Right cardiac atrium (tissue), 5 donors: ENCODE measurements at places on chromosomes 6 and 20. TPM values are rescaled to one million over a fixed set of nuclear protein-coding genes. Genes with fewer than 3 reads are reported as not detected.

DNA sequence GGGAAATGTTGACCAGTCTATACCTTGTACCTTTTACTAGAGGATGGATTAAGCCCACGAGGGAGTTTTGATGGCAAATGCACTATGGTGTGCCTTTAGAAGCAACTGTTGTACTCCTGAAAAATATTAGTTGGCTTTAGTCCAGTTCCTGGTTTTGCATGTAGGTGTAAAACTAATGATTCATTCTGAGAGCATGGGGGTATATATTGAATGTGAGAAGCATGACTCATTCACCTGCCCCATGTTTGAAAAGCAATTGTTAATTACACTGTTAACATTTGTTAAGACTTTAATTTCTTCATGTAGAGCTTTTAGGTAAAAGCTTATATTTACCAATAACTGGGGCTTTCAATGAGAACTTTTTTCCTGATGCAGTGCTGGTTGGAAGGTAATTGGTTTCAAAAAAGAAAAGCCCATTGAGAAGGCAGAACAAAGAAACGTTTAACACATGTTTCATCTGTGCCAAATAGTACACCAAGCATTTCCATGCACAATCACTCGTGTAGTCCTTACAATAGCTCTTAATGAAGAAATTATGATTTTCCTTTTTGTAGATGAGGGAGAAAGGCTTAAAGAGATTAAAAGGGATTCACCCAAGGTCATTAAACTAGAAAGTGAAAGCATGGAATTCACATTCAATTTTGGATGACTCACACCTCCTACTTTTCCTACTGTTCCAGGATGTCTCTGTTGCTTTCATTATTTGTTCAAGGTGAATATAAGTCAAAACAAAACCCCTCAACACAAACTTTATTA lies 134.1 kb downstream of the CCDC170 start:
- no peak for DNase-seq

GRCh38 chr20:34528921-34529297 lies 12.7 kb downstream of the DYNLRB1 start:
- no peak for DNase-seq

DNA sequence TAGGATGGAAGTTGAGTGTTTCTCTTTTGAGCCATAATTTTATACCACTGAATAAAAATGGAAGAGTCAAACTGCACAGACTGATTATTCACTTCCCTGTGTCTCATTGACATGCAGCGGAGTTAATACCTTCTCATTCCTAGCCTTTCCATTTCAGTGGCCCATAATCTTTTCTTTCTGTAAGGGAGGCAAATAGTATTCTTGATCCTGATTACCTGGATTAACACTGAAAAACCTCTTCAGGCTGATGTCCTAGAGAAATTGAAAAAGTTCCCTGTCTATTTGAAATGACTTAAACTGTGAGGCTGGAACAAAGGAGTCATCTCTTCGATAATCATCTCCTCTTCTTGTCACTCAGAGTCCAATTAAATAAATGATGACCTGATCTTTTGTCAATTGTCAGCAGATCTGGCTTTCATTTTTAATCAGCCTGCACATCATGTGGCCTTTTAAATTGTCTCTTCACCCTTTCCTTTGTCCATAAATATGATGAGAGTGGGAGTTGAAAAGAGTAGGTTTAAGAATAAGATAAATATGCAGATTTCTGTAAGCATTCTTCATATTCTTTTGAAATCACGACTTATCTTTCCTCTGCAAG lies 713.0 kb downstream of the EPM2A start:
- DNase-seq, result no peak

DYNLRB1 gene
- total RNA-seq, result 163 TPM

GRCh38 chr6:14655201-14656061 lies 537.9 kb downstream of the CD83 start:
- DNase-seq, result no peak

SLC12A5 gene
- total RNA-seq, result 2.2 TPM

DNA sequence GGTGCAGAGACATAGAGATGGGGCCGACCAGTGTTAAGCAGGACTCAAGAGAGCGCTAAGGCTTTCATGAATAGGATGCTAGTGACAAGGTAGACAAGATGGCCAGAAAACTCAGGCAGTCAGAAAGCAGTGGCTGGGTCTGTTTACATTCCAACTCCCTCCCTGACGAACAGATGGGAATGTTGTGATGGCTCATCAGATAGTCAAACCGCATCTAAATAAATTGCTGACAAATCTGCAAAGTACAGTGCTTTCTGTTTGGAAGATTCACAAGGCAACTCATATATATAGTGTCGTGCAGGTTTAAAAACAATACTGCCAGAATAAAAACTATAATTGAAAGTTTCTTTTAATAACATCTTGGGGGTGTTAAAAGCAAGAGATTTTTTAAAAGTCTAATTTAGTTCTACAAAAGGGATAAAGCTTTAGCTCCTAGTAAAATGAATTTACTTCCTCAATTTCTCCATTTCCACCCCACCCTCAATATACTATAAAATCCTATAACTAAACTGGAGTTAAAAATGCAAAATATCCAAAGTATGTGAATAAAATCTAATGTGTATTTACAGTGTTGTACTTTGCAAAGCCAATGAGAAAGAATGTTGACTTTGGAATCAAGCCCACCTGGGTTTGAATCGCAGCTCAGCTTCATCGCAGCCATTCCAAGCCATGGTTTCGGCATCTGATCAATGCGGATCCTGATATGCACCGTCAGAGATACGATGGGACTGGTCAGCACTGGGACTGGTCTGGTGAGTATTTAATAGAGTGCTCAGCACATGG lies 247.3 kb upstream of the PDE10A start:
- no peak for DNase-seq

- no peak for DNase-seq
Observed at GRCh38 chr20:57676589-57677583, 32.9 kb downstream of the PMEPA1 start.

DNA sequence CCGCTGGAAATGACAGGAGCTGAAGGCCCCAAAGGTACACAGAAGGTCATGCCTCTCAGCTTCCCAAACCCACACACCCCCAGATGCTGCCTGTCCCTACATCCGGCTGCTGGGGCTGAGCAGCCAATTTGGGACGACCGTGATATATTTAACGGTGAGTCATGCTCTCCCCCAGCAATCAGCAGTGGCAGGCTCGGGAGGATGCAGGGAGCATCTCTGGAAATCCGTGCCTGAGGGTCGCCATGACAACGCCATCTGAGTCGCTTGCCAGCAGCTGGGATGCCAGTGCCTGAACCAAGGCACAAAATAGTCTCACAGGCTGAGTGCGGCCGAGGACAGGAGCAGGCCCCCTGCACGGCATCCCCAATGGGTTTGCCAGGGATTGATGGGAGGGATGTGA lies 57.9 kb downstream of the KCNB1 start:
- DNase-seq, result no peak

GRCh38 chr6:133918208-133918930 lies 29.5 kb downstream of the TCF21 start:
- no peak for DNase-seq

- no peak for DNase-seq
Observed at GRCh38 chr6:128918886-128919285, 35.9 kb downstream of the LAMA2 start.

GRCh38 chr6:108442770-108443520 lies 117.8 kb upstream of the FOXO3 start:
- DNase-seq, result no peak

DNA sequence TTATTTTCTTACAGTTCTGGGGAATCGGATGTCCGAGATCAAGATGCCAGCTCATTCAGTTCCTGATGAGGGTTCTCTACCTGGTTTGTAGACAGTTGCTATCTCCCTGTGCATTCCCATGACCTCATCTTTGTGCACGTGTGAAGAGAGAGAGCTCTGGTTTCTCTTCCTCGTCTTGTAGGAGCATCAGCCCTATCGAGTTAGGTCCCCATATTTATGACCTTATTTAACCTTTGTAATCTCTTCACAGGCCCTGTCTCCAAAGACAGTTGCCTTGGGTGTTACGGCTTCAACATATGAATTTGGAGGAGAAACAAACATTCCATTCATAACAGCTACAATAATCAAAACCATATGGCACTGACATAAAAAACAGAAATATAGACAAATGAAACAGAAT lies 455.3 kb downstream of the HACE1 start:
- DNase-seq, result no peak

GRCh38 chr6:23301556-23301955 lies 732.2 kb downstream of the HDGFL1 start:
- no peak for DNase-seq

MARCKS gene
- total RNA-seq, result 28.9 TPM

COL9A3 gene
- total RNA-seq, result 4.3 TPM

- DNase-seq, result no peak
Observed at GRCh38 chr6:7053125-7053774, 54.5 kb upstream of the RREB1 start.

OR2B6 gene
- total RNA-seq, result not detected

GRCh38 chr6:111832833-111833418 lies 40.3 kb downstream of the FYN start:
- no peak for DNase-seq

DNA sequence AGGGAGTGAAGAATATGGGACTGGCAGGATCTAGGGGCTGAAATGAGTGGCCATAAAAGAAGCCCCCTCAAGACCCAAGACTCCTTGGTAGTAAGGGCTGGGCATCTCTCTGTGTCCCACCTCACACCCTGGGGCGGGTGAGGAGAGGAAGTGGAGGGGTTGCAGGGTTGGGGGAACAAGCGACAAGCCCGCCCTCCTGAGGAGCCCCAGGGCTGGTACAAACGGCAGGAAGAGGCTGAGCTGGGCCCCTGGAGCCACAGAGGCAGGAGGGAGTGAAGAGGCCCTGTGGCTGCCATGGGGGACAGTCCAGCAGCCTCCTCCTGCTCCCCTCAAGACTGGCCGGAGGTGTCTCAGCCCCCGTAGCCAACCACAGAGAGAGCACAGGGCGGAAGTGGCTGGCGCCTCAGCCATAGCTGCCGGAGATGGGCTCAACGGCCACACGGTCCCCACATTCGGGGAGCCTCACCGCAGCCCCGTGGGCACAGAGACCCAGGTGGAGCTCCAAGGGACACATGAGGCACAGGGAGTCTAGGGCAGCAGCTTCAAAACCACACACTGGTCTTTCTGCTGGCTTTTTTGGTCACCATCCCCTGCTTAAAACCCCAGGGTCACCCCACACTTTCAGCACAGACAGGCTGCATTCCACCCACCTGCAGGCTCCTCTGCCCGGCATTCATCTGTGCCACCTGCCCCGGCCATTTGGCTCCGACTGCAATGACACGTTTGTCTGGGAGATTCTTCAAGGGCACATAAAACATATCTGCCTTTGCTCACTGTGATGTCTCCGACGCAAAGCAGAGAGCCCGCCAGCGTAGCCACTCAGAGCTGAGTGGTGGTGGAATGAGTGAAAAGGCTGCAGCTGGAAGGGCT lies 524 bp downstream of the C20orf203 start:
- no peak for DNase-seq

- no peak for DNase-seq
Observed at GRCh38 chr6:7241709-7242645, 71.0 kb downstream of the SSR1 start.

DNA sequence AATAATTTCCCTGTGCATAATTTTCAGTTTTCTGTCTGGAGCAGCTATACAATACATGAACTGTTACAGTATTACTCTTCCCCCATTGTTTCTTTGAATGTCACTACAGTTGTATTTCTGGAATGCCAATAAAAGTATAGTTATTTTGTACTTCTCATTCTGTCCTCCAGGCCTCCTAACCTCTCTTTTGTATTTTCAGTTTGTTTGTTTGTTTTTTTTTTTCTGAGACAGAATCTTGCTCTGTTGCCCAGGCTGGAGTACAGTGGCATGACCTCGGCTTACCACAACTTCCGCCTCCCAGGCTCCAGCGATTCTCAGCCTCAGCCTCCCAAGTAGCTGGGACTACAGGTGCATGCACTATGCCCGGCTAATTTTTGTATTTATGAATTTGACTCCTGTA lies 16.8 kb upstream of the ARID1B start:
- no peak for DNase-seq

- DNase-seq, result no peak
Observed at GRCh38 chr6:37056439-37057127, 51.1 kb downstream of the FGD2 start.

DNA sequence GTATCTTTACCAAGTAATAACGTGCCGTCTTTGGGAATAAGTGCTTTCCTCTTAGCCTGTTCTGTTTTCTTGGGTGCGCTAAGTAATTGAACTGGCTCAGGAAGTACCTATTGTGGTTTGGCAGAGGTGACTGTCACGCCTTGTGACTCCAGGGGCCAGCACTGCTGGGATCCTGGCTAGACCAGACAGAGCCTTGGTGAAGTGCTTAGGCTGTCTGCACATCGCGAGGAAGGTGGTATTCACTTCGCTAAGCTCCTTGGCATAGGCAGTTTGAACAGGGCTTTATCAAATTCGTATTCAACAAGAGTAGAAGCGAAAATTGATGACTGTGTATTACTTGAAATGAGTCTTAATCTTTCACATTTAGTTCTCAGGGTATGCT lies 17.6 kb downstream of the PRDM1 start:
- no peak for DNase-seq

GRCh38 chr6:45706319-45706718 lies 309.3 kb downstream of the CLIC5 start:
- DNase-seq, result no peak

LIN28B gene
- total RNA-seq, result not detected

OR2W1 gene
- not detected for total RNA-seq

KIAA1755 gene
- total RNA-seq, result 18.7 TPM

DNA sequence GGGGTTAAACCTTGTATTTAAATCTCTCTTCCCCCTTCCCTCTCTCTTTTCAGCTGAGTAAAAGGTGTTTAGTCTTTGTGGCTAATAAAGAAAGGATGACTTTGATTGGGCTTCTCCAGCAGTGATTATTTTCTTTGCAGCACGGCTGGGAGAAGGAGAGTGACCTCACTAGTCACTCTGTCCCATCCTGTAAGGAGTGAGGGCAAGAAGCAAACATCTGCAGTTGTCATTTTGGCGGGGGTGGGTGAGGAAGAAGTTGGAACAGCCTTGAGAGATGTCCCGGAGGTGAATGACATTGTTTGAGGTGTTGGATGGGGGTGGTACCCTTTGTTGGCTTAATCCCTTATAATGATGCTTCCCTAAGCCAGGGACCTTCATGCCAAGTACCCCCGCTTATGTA lies 223.6 kb downstream of the EYA2 start:
- DNase-seq, result no peak

DNA sequence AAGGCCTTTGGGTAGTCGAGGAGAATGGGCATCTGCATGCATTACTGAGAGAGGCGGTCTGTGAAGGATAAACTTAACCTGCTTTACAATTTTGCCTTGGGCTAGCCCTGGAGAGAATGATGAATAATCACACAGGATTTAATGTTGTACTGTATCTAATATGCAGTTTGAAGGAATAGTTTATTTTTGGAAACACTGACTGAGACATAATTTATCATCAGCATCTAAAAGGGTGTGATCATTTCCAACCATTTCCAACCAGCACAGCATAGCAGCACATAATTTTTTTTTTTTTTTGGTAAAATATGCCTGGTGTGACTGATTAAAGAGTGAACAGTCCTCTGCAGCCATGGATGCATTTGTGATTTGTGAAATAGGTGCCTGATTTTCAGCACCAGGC lies 519.5 kb downstream of the PHF3 start:
- DNase-seq, result no peak

- DNase-seq, result no peak
Observed at GRCh38 chr6:6659600-6660327, 71.2 kb downstream of the LY86 start.
